ENCODE measurements at places on chromosomes 13 and 19.

DNA sequence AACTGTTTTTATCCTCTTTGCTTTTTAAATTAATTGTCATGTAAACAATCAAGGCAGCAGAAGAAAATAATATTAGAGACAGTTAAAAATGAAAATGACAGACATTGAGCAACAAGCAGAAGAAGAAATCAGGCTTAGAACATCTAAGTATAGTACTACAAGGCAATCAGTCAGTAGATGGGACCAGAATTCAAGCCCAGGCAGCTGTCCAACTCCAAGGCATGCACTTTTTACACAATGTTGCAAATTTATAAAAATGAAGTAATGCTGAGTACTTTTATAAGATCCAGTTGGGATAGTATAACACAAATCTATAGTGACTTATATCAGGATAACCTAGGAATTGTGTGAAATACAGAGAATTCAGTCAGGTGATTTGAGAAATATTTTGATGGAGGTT lies 2815.8 kb downstream of the PCDH9 start:
- DNase-seq: no peak

DNA sequence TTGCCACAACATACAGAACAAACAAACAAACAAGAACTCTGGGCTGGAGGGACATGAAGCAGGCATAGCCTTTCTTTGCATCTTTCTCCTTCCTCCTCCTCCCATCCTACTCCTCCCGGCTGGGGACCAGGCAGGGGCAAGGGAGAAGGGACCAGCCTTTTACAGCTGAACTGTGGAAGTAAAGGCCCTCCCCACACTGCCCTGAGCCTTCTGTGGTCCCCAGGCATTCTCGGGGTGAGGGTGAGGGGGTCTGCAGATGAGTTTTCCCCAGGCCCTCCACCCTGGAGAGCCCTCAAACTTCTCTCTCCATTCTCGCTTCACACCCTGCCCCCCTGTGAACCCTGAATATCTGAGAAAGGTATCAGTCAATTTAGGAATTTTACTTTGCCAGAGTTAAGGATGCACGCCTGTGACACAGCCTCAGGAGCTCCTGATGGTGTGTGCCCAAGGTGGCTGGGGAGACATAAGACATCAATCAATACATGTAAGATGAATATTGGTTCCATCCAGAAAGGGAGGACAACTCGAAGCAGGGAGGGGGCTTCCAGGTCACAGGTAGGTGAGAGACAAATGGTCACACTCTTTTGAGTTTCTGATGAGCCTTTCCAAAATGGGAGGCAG lies 170.9 kb downstream of the COL4A1 start:
- DNase-seq: no peak

GRCh38 chr19:16627193-16627927 lies 644 bp downstream of the MED26 start:
- DNase-seq: no peak

DNA sequence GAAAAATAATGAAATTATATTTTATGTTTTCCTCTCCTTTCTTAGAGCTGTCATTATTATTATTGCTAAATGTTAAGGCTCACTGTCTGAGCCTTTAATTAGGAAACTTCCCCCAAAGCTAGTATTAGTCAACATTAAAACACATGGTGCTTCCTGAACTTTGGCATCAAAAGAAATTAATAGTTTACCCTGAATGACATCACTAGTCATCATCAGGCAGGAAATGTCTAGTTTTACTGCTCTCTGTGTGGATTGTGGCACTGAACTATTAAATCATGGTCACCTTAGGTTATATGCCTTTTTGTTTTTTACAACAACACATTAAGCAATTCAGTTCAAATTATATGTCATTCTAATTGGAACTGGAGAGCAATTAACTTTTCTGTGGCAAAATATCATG lies 595.5 kb downstream of the SLITRK1 start:
- no peak for DNase-seq

DNA sequence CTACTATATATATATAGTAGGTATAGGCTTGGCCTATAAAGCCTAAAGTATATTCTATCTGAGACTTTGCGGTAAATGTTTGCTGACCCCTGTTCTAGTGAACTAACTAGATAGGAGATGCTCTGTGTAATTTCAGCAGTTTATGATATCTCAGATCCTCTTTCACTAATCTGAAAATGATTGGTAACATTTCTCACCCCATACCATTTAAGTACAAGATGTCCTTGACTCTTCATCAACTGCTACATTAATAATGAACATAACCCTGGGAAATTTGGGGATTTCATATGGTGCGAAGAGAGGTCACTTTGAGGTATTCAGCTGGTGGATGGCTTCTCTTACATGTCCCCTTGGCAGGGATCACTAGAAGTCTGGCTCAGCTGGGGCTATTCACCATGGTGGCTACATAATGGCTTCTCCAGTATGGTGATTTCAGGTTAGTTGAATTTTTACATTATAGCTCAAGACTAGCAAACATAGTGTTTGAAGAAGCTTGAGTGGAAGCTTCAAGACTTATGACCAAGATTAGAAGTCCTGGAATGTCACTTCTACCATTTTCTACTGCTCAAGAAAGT lies 103.6 kb upstream of the MYCBP2 start:
- no peak for DNase-seq

All from islet precursor cell (in vitro differentiated cells).